ENCODE measurements at places on chromosomes 4 and X. TPM values are rescaled to one million over a fixed set of nuclear protein-coding genes. Genes with fewer than 3 reads are reported as not detected.

The DCAF8L2 gene
- total RNA-seq: not detected

The GPR173 gene
- total RNA-seq: 2.4 TPM

- DNase-seq: no peak
Observed at GRCh38 chr4:94516999-94517398, 65.3 kb downstream of the PDLIM5 start.

DNA sequence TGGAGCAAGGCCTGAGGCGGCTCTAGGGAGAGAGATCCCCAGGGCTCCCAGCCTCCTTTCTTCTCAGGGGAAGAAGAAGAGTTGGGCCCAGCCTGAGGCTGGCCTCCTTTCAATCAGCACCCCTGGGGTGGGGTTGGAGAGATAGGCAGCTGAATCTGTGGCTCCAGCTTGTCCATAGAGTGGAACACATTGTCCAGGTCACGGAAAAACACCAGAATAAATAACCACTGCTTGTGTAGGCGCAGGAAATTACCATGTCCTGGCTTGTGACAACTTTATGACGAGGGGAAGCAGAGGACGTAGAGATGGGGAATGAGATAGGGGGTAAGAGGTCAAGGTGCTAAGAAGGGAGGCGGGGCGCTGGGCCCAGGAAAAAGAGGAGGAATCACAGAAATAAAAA is 80.8 kb upstream of the EFNB1 start:
- no peak for DNase-seq

Measured in RPMI7951 (cell line).